ENCODE measurements at places on chromosomes 2 and 18.
A peak's percentile ranks its signal among the peaks of the same experiment; 100 is the strongest.

GRCh38 chr2:45289997-45290709, 280.9 kb upstream of the SIX2 start:
- no peak overlapping the region for H3K27ac ChIP-seq
- no peak overlapping the region for H3K4me3 ChIP-seq
- H3K36me3 ChIP-seq: no peaks in the 10 kb centered on the region
- H3K27me3 ChIP-seq: peaks cover 19% of the 10 kb centered on the region
- no peak for DNase-seq

DNA sequence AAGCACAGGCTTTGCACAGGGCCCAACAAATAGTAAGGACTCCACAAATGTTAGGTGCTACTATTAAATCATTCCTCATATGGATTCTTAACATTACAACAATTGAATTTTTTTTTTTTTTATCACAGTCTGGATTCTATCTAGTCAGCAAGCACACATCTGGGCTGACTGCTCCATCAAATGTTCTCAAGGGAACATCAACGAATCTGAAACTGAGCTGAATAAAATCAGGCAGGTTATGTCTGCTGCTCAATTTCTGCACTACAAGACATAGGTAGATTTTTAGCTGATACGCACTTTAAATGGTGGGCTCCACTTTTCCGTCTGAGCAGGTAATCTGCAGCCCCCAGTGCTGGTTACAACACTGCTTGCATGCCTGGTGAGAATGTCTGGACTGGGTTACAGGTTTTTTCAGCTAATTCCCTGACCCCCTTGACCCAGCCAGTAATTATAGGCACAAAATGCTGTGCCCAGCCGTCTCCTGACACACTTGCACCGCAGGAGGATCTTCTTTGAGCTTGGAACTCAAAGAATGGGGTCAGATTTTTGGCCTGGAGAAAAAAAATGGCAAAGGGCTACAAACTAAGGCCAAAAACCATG, 44.6 kb downstream of the ADD2 start:
- H3K36me3 ChIP-seq: no peaks in the 10 kb centered on the region
- no peaks in the 10 kb centered on the region for H3K27me3 ChIP-seq
- peaks cover 36% of the 10 kb centered on the region for H3K4me1 ChIP-seq

DNA sequence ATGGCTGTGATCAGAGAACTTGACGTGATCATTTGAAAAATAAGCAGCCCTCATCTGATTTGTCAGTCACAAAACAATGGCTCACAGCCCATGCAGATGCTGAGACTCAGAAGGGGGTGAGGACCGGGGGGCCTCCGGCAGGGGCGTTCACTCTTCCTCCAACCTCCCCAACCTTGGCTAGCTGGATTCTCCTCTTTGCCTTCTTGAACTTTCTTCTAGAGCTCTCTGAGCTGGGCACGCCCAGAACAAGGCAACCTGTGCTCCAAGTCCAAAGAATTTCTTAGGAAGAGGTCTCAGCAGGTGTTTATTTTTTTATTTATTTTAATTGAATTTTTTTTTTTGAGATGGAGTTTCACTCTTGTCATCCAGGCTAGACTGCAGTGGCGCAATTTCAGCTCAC, 16.4 kb downstream of the EDAR start:
- no peak overlapping the region for H3K27ac ChIP-seq
- H3K27me3 ChIP-seq: no peaks in the 10 kb centered on the region
- peaks cover 21% of the 10 kb centered on the region for H3K36me3 ChIP-seq
- H3K4me1 ChIP-seq: peaks cover 47% of the 10 kb centered on the region

DNA sequence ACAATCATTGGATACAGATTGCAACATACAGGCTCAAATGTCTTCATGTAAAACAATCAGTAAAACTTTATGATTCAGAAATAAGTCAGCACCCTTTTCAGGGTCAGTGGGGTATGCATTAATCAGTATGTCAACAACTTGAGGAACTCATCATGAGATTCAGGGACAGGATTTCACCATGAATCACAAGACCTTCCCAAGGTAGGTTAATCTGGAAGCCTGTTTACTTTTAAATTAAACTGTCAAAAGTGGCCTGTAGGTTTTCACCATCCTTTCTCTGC, 104.8 kb downstream of the SP100 start:
- H3K4me3 ChIP-seq: no peak overlapping the region
- H3K27me3 ChIP-seq: no peaks in the 10 kb centered on the region
- no peak overlapping the region for H3K27ac ChIP-seq
- H3K36me3 ChIP-seq: peaks cover 3% of the 10 kb centered on the region
- no peak for DNase-seq

DNA sequence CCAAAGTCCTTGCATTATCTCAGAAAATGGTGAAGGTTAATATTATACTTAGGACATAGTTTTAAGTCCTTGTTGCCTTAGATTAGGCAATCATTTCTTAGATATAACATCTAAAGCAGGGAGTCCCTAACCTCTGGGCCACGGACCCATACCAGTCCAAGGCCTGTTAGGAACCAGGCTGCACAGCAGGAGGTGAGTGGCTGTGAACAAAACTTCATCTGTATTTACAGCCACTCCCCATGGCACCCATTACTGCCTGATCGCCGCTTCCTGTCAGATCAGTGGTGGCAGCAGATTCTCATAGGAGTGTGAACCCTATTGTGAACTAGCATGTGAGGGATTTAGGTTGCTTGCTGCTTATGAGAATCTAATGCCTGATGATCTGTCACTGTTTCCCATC, 86.5 kb upstream of the MYO3B start:
- H3K27ac ChIP-seq: no peak overlapping the region
- no peak for DNase-seq
- H3K36me3 ChIP-seq: peaks cover 12% of the 10 kb centered on the region
- no peaks in the 10 kb centered on the region for H3K27me3 ChIP-seq
- no peak overlapping the region for H3K4me3 ChIP-seq

GRCh38 chr18:32779010-32779409, 6.2 kb upstream of the KLHL14 start:
- H3K27ac ChIP-seq: no peak overlapping the region
- no peak for DNase-seq
- no peaks in the 10 kb centered on the region for H3K36me3 ChIP-seq
- peaks cover 16% of the 10 kb centered on the region for H3K4me1 ChIP-seq

DNA sequence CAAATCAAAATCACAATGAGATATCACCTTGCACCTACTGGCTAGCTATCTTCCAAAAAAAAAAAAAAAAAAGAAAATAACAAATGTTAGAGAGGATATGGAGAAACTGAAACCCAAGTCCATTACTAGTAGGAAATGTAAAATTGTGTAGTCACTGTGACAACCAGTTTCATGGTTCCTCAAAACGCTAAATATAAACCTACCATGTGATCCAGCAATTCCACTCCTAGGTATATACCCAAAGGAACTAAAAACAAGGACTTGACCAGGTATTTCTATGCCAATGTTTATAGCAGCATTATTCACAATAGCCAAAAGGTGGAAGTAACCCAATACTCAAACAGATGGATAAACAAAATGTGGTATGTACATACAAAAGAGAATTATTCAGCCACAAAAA, 11.7 kb upstream of the SCRN3 start:
- no peak for DNase-seq
- no peak overlapping the region for H3K4me3 ChIP-seq
- no peaks in the 10 kb centered on the region for H3K4me1 ChIP-seq
- no peaks in the 10 kb centered on the region for H3K27me3 ChIP-seq
- H3K27ac ChIP-seq: no peak overlapping the region

DNA sequence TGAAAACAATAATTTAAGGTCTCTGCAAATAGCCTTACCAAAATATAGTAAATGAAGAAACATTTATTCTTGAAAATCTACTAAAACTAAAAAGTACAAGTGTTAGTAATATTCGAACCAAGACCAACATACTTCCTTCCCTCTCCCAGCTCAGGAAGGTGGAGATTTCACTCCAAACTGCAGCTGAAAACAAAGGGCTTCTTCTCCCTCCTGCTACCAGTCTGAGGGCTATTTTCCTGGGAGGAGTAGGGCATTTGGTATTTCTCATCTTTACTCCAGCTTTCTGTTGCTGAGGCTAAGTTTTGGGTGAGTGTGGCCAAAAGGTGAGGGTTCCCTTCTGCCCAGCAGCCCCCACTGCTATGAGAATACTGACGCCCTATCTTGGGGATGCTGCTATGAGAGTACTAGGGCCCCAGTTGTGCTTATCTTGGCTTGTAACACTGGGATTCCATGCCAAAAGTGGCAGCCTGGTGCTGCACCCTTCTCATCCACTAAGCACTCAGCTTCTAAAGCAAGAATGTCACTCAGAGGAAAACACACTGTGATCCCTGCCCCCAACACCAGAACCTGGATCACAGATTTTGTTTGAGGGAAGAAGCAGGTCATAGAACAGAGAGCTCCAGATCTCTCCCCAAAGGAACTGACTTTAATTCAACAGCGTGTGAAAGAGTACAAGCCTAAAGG, 130.7 kb upstream of the KLF7 start:
- DNase-seq: no peak
- H3K27ac ChIP-seq: no peak overlapping the region
- H3K27me3 ChIP-seq: peaks cover 3% of the 10 kb centered on the region
- peaks cover 6% of the 10 kb centered on the region for H3K36me3 ChIP-seq

DNA sequence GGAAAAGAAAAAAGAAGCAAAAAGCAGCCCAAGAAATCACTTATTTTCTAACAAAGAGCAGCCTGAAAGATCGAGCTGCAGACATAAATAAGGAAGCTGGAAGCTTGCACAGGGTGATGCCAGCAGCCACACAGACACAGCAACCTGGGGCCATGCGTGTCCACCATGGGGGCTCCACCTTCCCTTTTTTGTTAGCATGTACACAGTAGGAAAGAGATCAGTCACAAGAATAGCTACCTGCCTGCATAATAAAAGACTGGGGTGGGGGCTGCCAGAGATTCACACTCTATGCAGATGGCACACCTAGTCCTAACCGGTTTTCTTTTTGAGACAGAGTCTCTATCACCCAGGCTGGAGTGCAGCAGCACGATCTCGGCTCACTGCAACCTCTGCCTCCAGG, 2.9 kb upstream of the CNOT11 start:
- H3K27ac ChIP-seq: no peak overlapping the region
- H3K27me3 ChIP-seq: peaks cover 3% of the 10 kb centered on the region
- H3K36me3 ChIP-seq: peaks cover 9% of the 10 kb centered on the region
- peaks cover 35% of the 10 kb centered on the region for H3K4me1 ChIP-seq
- no peak for DNase-seq
- no peak overlapping the region for H3K4me3 ChIP-seq

DNA sequence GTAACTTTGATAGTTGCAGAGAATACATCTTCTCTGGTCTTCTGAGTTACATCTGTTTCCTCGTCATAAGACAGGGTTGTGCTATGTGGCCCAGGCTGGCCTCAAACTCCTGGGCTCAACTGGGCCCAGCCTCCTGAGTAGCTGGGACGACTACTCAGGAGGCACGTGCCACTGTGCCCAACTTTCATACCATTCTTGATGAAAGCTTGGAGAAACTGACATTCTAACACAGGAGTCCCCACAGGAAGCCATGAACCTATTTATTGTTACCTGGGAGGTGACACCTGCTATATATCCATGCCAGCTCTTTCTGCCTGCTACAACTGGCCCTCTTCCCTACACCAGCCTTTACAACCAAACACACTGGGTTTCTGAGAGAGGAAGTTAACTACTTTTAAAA, 19.1 kb downstream of the EIF2AK3 start:
- H3K36me3 ChIP-seq: no peaks in the 10 kb centered on the region
- peaks cover 11% of the 10 kb centered on the region for H3K4me1 ChIP-seq
- no peak for DNase-seq
- no peaks in the 10 kb centered on the region for H3K27me3 ChIP-seq
- no peak overlapping the region for H3K27ac ChIP-seq

DNA sequence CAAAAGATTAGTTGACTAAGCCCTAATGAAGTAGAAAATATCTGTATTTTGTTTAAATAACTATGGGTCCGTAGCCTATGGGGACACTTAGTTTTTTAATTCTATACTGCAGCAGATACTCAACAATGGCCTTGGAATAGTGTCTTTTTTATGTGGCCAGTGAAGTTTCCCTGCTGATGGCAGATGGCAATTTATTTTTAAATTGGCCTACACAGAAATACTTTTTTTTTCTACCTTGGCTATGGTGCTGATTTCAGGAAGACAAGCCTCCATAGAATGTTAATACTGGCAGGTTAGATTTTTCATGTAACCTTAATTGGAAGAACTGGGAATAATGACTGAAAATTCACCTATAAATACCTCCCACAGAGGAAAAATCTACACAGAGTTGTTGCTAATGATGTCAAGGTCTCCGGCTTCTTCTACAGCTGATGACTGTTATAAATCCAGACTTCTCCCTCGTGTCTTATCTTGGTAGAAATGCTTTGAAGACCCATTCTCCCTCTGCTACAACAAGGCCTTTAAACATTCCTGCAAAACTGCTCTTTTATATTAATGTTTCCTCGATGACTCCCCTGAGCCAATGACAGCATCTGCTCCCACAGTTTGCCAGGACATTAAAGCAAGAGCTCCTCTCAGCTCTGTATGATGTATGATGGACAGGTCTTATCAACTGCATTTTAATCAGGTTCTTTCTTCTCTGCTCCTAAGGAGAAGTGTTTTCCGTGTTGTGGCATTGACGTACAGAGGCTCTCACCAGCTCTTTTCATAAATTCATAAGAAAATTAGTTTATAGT, 29.1 kb upstream of the FAM98A start:
- H3K36me3 ChIP-seq: peaks cover 14% of the 10 kb centered on the region
- H3K4me3 ChIP-seq: no peak overlapping the region
- H3K27ac ChIP-seq: no peak overlapping the region
- H3K27me3 ChIP-seq: peaks cover 4% of the 10 kb centered on the region
- no peaks in the 10 kb centered on the region for H3K4me1 ChIP-seq
- DNase-seq: no peak

DNA sequence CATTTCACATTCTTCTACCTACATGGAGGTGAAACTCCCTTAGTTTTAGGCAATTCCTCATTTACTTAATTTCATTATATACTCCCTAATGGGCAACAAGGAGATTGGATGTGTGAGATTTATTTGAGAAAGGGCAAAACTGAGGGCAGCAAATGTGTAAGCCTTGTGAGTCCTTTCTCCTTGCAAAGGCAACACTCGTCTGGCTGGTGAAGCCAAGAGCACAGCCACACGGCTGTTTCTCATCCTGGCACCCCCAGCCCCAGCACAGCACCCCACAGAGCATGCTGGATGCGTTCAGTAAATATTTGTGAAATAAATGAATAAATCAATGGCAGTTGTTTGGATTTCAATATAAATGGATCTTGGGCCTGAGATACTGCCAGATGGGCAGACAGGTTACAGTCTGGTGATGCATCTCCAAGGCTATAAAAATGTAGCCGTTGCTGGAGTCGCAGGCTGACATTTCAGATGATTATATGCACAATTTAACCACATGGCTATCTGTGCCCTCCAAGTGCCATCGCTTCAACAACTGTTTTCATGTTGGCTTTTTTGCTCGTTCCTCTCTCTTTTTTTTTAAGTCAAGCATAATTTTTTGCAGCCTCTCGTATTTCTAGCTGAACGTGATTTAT, 154.1 kb upstream of the REV1 start:
- H3K36me3 ChIP-seq: peaks cover 66% of the 10 kb centered on the region
- H3K4me1 ChIP-seq: peaks cover 64% of the 10 kb centered on the region
- H3K27ac ChIP-seq: peak overlapping the region; percentile 83
- H3K4me3 ChIP-seq: no peak overlapping the region
- H3K27me3 ChIP-seq: no peaks in the 10 kb centered on the region

GRCh38 chr2:95138702-95139101, 17.1 kb upstream of the MRPS5 start:
- peaks cover 4% of the 10 kb centered on the region for H3K27me3 ChIP-seq
- H3K4me3 ChIP-seq: no peak overlapping the region
- H3K36me3 ChIP-seq: peaks cover 59% of the 10 kb centered on the region
- H3K27ac ChIP-seq: no peak overlapping the region
- no peak for DNase-seq

GRCh38 chr2:27303093-27304025, 4.9 kb downstream of the UCN start:
- H3K27me3 ChIP-seq: peaks cover 63% of the 10 kb centered on the region
- no peak overlapping the region for H3K4me3 ChIP-seq
- peaks cover 4% of the 10 kb centered on the region for H3K4me1 ChIP-seq
- peaks cover under 1% of the 10 kb centered on the region for H3K36me3 ChIP-seq
- H3K27ac ChIP-seq: no peak overlapping the region

Measured in nephron progenitor cell (in vitro differentiated cells).